ENCODE measurements at places on chromosomes 11 and 22.
A peak's percentile ranks its signal among the peaks of the same experiment; 100 is the strongest.

- DNase-seq = no peak
These were observed 9.0 kb downstream of the SCN3B start for GRCh38 chr11:123645286-123645975.

DNA sequence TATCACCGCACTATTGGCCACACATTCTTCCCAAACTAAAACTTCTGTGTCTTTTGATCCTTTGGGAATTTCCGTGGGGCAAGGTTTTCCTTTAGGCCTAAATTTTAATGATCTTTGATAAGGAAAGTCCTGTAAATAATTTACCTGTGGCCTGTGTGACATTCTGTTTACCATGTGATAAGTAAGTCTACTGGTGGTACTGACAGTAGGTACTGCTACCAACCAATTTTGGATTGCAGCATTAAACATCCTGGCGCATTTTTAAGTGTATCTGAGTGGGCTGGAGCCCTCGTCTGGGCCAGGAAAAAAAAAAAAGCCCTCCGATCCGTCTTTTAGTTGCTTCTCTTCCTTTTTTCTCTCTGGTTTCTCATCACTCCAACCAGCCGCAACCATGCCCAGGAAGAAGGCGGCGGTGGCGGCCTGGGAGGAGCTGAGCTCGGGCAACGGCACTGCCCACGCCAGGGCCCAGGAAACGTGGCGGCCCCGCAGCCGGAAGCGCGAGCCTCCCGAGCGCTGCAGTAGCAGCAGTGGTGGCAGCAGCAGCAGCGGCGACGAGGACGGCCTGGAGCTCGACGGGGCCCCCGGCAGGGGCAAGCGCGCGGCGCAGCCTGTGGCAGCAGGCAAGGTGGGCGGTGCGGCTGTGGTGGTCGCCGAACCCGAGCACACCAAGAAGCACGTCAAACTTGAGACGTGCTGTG is 33.6 kb downstream of the ASRGL1 start:
- peak; percentile 20 for DNase-seq

DNA sequence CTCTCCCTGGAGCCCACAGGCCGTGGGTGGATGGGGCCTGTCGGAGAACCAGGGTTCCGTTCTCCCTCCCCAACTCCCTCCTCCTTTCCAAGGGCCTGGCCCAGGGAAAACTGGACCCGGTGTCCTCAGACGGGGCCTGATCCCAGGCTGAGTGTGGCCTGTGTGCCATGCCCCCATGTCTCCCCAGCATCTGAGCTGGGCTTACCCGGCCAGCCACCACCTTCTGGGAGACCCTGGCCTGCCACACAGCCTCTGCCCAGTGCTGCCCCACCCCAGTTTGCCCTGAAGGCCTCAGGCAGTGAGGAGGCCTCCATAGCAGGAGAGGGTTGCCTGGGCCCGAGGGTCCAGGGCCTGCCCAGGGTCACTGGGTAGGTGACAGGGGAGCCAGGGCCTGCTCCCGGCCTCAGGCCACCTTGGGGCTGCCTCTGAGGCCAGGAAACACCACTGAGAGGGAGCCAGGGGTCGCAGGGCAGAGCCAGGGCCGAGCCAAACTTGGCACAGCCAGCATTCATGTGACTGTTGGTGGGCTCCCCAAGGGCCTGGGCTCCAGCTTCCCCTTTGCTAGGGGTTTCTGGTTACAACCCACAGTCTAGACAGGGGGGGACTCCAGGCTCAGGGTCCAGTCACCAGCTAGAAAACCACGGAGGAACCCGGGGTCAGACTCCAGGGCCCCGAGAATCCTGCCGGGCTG is 590 bp upstream of the IFITM10 start:
- no peak for DNase-seq

DNA sequence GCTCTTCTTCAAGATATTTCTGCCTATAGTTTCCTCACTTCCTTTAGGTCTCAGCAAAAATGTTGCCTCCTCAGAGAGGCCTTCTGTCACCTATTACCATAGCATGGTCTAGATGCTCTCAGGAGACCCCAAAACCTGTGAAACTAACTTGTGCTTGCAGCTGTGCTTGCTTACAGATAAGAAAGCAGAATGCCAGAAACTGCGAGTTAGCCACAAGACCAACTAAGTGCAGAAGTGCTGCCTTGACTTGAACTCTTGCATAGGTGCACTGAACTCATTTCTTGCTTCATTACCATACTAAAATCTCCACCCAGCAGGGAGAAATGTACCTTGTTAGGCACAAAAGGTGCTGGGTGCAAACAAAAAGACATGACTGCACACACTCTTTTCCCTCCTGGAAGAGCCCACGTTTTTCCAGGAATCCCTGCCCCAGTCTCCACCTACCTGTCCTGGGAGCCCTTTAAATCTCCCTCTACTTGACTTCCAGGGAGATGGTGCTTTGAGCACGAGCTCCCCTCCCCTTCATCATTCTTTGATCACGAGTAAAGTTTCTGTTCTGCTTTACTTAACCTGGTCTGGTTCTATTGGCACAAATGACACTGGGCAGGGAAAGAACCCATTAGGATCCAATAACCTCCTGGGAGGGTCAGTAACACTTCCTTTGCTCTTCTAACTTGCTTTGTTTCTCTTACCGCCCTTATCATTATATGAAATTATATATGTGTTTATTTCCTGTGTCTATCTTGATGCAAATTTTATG is 137.7 kb upstream of the DDI1 start:
- DNase-seq = no peak

- no peak for DNase-seq
These were observed 10.7 kb downstream of the PRAME start for GRCh38 chr22:22548317-22548716.

GRCh38 chr11:73077454-73077853 is 64.7 kb downstream of the FCHSD2 start:
- DNase-seq = no peak

- DNase-seq = no peak
These were observed 301.8 kb upstream of the CADM1 start for GRCh38 chr11:115806056-115806455.

- DNase-seq = no peak
These were observed at the start of gene OR51E1 for GRCh38 chr11:4643682-4644081. OR51E1 (plus strand) TSS chr11:4643982; CDS start chr11:4652527, 8,545 bp downstream.

- DNase-seq = no peak
These were observed 182.5 kb downstream of the TTC28 start for GRCh38 chr22:28497188-28497587.

DNA sequence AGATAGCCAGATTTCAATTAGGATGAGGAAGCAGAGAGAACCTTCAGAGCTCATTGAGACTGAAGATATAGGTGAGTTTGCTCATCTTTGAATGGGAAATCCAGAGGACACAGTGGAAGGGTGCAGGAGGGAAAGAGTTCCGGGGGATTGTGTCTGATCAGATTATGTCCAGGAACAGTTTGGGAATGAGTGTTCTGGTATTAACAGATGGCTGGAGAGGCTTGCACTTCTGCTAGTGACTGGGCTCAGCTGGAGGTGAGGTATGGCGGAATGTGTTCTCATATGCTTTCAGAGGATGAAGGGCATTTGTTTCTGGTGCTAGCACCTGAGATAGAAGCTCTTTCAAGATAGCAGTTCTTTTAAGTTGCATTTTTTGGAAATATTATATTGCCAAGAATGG is 27.6 kb downstream of the ALKBH3 start:
- DNase-seq = no peak

All from stimulated activated CD8-positive, alpha-beta memory T cell treated with anti-CD3 and anti-CD28 coated beads, Interleukin-2, amount 100 ng/mL, for 48 hours (primary cell).